ENCODE measurements at places on chromosomes 2 and 18. TPM values are rescaled to one million over a fixed set of nuclear protein-coding genes. Genes with fewer than 3 reads are reported as not detected.

The DSG1 gene
- not detected for total RNA-seq

The FBXO48 gene
- 2.3 TPM for total RNA-seq

The SCN3A gene
- total RNA-seq = not detected

The ABCB11 gene
- not detected for total RNA-seq

The ELOA2 gene
- total RNA-seq = not detected

The GPR148 gene
- total RNA-seq = not detected

The SMYD1 gene
- not detected for total RNA-seq

The IDH1 gene
- 30.9 TPM for total RNA-seq

The ACTG2 gene
- not detected for total RNA-seq

The LHCGR gene
- not detected for total RNA-seq

The DCTN1 gene
- total RNA-seq = 75.6 TPM

The UGT1A10 gene
- not detected for total RNA-seq

The RAB17 gene
- total RNA-seq = not detected

The DES gene
- not detected for total RNA-seq

The FAM228A gene
- 0.12 TPM for total RNA-seq

The LYG2 gene
- total RNA-seq = not detected

The GKN2 gene
- not detected for total RNA-seq

The MC4R gene
- not detected for total RNA-seq

The NEU2 gene
- total RNA-seq = not detected

The RNF144A gene
- total RNA-seq = 21.4 TPM

The DOK1 gene
- total RNA-seq = 24.5 TPM

Data from activated CD4-positive, alpha-beta memory T cell treated with anti-CD3 and anti-CD28 coated beads for 36 hours (primary cell).